HFFc6 (cell line): ENCODE measurements at places on chromosomes 5 and 9. TPM values are rescaled to one million over a fixed set of nuclear protein-coding genes. Genes with fewer than 3 reads are reported as not detected.

- DNase-seq: no peak
These were observed 47.2 kb downstream of the EBF1 start for GRCh38 chr5:159052401-159053011.

FABP6 gene
- total RNA-seq: not detected in 3 replicates

CCNO gene
- total RNA-seq: not detected in 3 replicates

TXNDC8 gene
- total RNA-seq: not detected in 3 replicates

DNA sequence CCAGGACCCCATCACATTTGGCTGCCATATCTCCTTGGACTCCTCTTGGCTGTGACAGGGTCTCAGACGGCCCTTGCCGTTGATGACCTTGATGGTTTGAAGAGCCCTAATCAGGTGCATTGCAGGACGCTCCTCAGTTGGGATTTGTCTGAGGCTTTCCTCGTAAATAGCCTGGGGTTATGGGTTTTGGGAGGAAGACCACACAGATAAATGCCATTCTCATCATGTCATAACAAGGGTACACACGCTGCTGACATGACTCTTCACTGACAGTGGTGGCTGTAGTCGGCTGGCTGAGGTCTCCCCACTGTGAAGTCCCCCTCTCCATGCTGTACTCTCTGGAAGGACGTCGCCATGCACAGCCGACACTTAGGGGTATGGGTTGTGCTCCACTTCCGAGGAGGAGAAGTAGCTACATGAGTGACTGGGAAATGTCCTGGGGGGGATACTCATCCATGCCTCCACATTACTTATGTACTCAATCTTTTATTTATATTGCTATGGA lies 42.9 kb upstream of the SPTLC1 start:
- no peak for DNase-seq

GRCh38 chr5:167982-168660 lies 23.2 kb upstream of the LRRC14B start:
- peak; percentile 97 for DNase-seq

DNA sequence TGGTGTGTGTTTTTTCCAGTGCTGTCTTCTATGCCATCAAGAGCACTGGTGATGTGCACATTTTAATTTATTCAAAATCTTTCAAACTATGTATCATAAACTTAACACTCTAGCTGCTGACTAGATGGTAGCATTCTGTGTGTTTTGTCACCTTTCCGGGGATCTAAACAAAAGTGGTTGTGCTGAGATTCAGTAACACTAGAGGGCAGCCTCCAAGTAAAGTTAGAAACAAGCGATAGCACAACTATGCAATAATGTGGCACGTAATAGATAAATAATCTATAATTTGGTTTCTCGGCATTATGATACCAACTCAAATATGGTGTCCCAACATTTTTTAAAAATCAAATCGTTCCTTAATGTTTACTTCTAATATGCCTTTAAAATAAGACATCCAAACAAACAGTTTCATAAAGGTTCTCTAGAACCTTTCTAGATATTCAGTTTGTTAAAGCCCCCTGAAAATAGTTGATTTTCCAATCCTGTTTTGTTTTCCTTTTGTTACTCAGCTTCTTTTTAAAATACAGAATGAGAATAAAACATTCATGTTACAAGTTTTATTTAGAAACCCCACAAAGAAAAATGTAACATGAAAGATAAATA lies 16.9 kb downstream of the SEMA6A start:
- peak; percentile 6 for DNase-seq

DNA sequence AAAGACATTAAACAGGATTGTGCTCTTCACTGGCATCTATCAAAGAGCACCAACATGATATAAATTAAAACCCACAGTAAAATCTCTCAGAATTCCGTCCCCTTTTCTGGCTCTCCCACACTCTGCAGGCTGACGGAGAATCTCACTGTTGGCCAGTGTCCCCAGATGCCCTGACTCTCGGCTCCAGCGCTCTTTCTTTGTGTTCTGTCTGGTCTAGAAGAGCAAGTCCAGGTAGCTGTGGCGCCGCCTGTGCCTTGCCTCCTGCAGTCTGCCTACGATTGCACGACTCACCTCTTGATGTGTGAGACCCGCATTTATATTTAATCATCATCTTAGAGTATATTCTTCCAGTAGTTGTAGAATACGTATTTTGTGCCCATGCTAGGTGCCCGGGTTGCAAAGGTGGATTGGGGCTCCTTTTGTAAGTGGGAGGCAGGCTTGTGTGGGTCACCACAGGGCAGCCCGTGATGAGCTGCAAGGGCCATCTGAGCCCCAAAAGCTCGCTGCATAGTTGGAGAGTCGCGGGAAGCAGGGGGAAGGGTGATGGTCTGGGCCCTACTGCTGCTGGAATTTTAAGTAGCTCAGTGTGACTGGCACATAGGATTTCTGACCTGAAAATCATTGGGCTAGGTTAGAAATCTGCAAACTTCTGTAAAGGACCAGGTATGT lies 55.6 kb downstream of the EHMT1 start:
- DNase-seq: no peak

- no peak for DNase-seq
These were observed 59.1 kb downstream of the BOD1 start for GRCh38 chr5:173557123-173557903.

- no peak for DNase-seq
These were observed 187.4 kb downstream of the AGTPBP1 start for GRCh38 chr9:85554349-85554748.

- no peak for DNase-seq
These were observed 55.3 kb downstream of the PTBP3 start for GRCh38 chr9:112278152-112278551.

DNA sequence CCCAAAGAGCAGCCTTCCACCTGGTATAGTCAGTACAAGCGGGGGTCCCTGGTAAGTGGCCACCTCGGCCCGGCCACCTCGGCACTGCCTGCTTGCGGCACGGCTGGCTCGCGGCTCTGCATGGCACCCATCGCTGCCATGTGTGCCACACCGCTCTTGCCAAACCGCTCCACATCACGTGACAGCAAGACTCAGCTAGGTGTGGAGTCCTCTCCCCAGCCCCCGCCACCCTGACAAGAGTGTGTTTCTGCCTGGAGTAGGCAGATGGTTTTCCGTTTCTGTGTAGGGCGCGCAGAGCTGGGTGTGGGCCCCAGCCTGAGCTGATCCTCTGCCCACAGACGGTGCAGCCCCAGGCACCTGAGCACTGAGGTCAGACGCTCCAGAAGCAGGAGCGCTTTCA lies 50.5 kb upstream of the FCN2 start:
- no peak for DNase-seq

DNA sequence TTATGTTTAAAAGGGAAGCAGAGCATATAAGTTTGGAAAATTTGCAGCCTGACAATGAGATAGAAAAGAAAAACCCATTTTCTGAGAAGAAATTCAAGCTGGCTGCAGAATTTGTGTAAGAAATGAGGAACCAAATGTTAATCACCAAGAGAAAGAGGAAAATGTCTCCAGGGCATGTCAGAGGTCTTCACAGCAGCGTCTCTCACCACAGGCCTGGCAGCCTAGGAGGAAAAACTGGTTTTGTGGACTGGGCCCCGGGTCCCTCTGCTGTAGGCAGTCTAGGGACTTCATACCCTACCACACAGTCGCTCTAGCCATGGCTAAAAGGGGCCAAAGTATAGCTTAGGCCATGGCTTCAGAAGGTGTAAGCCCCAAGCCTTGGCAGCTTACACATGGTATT lies 32.1 kb upstream of the HSD17B4 start:
- DNase-seq: no peak

GRCh38 chr5:61087921-61088320 lies 74.3 kb downstream of the SMIM15 start:
- DNase-seq: no peak

GRCh38 chr5:119367502-119368237 lies 11.9 kb downstream of the TNFAIP8 start:
- peak; percentile 30 for DNase-seq

DNA sequence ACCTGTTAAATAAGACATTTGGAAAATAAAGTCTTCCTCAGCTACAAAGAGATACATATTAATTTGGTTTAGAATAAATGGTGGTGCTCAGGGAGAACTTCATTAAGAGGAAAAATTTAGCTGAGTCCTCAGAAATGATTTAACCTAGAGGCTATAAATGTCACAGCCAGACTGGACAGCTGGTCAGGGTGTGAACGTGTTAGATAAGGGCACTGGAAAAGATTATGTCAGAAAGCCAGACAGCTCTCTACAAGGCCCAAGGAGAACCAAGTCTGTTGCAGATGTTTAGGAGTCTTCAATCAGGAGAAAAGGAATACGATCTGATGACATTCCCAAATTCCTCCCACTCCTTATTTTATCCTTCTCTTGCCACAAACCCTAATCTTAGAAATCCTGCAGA lies 265.2 kb downstream of the MAT2B start:
- DNase-seq: no peak

ENHO gene
- total RNA-seq: 0.28 TPM in 1 of 3 replicates, not detected in the others

DNA sequence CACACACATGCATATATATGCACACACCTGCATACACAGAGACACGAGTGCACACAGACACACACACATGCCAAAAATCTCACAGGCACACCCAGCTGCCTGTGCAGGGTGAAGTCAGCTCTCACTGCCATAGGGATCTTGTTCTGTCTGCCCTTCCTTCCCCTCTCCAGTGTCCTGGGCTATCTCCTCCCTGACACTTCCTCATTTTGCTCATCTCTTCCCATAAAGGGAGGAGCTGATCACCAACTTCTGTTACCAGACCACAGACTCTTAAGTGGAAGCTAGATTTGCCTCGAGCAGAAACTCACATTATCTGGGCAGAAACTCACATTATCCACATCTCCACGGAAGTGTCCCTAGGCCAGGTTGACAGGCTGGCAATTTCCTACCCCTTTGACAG lies 28.7 kb downstream of the LCP2 start:
- no peak for DNase-seq

GRCh38 chr9:94135222-94135621 lies 51.0 kb downstream of the PTPDC1 start:
- peak; percentile 52 for DNase-seq

DNA sequence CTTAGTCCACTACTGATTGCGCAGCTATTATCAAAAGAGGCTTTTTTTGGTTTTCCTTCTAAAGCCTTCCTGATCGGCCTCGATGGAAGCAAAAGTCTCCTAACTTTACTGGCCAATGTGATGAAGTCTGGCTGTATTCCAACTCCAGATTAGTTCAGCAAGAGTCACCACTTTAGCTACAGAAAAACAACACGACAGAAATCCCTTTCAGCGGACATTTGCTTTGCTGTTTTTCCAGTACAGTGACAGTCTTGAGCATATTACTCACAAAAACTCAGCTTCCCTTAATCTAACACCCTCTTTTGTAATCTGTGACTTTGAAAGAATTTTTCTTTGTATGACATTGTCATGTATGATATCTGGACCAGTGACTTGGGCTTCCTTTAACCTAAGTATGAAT lies 95.7 kb downstream of the HOMER1 start:
- no peak for DNase-seq

DNA sequence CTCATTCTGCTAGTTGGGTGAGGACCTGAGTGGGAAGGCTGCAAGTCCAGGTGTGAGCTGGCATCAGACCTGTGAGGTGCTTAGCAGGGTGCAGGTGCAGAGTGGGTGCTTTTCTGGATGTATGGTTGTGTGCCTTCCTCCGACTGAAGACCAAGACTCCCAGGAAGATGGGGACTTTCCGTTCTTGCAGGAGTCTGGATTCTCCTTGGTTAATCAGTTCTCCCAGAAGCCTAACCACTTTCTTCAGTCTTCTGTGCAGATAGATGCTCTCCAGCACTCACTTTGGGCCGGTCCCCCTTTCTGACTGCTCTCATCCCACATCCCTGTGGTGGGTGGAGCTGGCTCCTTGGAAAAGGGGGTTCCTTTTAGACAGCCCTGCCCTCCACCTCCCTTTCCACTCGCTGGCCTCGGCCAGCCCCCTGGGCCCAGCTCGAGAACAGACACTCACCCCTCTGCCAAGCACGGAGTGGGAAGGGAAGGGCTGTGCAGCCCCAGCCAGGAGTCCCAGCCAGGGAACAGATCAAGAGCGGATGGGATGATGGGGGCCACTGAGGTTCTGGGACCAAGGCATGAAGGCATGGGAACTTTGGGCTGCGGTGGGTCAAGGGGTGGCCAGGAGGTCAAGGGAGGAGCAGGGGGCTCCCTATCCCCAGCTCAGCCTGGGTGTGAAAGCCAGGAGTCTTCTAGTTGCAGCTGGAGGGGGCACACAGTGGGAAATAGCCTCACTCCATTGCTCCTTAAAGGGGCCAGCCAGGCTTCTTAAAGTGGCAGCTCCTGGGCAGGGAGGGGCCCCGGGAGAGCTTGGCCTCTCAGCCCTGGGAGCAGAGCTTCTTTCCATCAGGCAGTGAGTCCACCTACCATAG lies 62.4 kb downstream of the FGF18 start:
- no peak for DNase-seq

CCDC171 gene
- total RNA-seq: 0.64 to 0.80 TPM (median 0.78 TPM) in 3 replicates

POC5 gene
- total RNA-seq: 3.7 to 5.3 TPM (median 4.0 TPM) in 3 replicates

GRCh38 chr9:26520141-26520540 lies 372.5 kb downstream of the CAAP1 start:
- DNase-seq: no peak

GPSM1 gene
- 57.8 to 60.2 TPM (median 59.1 TPM) in 3 replicates for total RNA-seq

GRCh38 chr5:60677850-60678664 lies 21.9 kb downstream of the DEPDC1B start:
- DNase-seq: peak; percentile 49

DNA sequence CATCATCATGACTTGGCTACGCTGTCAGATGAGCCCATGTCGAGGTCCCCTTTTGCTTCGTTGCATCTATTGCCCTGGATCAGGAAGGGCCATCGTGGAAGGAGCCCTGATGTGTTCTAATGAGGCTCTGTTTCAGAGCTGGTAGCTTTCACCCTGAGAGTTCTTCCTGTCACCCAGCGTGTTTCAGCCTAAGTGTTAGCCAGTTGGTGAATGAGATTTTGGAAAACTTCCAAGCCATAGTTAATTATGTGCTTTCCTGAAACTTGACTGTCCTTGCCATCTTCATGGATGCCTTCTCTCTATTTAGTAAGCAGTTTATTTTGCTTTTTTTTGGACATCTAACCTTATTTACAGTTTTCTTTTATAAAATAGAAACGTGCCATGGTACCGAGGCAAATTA lies 1695.4 kb upstream of the WWC1 start:
- no peak for DNase-seq

SPINK7 gene
- not detected in 3 replicates for total RNA-seq

GRCh38 chr9:89425921-89426383 lies 72.0 kb downstream of the SEMA4D start:
- no peak for DNase-seq

DNA sequence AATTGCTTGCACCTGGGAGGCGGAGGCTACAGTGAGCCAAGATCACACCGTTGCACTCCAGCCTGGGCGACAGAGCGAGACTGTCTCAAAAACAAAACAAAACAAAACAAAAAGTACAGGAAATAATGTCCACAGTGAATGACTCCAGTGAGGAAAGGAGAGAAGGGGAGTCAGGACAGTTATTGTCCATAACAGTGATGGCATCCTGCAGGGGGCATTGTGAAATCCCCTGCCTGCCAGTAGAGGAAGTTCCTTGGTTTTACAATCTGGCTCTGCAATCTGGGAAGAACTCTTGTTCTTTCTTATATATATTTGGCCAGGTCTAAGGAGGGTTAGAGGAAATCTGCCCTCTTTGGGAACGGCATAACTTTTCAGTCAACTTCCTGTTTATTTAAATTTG lies 8.2 kb downstream of the SH3GL2 start:
- DNase-seq: no peak

MZB1 gene
- total RNA-seq: not detected in 3 replicates

SLC23A1 gene
- not detected in 3 replicates for total RNA-seq

DDX4 gene
- not detected in 3 replicates for total RNA-seq
